ENCODE measurements at places on chromosomes 6 and 20.

GRCh38 chr6:101417900-101418299 is 24.4 kb downstream of the GRIK2 start:
- DNase-seq, result no peak

DNA sequence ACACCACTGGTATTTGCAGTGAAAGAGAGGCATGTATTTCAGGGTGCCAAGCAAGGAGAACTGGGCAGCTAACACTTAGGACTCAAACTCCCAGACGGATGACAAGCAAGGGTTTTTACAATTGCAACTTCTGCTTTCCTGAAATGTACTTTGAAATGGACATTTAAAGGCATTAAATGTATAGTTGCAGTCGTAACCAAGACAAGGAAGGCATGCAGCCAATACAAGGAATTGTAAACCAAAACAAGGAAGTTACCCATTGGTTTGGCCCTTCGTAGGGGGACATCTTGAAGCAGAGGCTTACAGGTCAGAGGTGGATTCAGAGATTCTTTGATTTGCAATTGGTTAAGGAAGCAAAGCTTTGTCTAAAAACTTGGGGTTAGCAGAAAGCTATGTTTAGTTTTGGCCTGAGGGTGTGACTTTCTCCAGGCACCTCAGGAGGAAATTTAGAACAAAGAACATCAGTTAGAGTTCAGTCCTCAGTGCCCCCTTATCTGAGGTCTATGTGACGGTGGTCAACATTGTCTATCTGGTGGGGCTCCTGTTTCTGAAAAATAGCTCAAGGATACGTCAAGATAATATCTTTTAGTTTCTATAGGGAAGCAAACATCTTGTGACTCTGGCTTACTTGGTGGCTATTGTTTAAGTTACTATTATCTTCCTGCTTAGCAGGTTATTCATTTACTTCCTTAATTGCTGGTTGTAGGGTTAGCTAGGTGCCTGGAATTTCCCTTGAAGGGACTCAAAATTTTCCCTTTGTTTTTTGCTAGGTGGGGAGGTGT is 266.0 kb downstream of the CD83 start:
- DNase-seq, result no peak

GRCh38 chr6:20800653-20801052 is 266.4 kb downstream of the CDKAL1 start:
- DNase-seq, result no peak

DNA sequence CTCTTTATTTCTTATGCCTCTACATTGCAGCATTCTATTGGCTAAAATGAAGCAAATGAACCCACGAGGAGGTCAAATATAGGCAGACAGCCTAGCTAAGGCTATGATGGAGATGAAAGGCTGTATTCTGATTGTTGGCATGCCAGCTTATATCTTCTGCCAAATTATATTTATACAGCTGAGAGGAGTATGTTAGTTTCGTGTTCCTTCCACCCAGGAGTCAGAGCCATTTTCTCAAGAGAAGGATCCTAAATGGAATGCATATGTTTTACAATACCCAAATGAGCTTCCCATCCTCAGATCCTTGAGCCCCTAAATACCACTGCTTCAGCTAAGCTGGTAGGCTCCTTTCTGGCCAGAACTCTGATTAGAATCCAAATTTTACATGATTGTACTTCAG is 178.4 kb upstream of the HDDC2 start:
- DNase-seq, result no peak

DNA sequence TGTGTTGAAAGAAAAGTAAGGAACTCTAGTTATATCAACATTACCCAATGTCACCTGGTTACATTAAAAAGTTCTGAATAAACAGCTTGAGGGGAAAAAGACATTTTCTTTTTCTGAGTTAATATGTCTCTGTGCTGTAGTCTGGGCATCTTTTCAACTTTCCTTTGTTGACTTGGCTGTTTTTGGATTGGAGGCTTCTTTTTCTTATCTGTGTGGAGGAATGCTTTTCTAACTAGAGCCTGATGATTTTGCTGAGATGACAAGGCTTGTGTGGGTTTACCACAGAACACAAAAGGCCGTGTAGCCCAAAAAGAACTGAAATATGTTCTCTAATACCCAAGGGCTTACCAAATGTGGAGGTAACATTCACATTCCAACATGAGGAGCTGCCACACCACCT is 161.8 kb downstream of the KCNQ5 start:
- DNase-seq, result no peak

GRCh38 chr6:106961801-106962200 is 12.7 kb downstream of the CD24 start:
- DNase-seq, result no peak

GRCh38 chr6:115750292-115750691 is 310.4 kb downstream of the FRK start:
- DNase-seq, result no peak

GRCh38 chr6:122760330-122760729 is 19.2 kb upstream of the FABP7 start:
- DNase-seq, result no peak

GRCh38 chr6:40962241-40962640 is 76.8 kb downstream of the UNC5CL start:
- no peak for DNase-seq

DNA sequence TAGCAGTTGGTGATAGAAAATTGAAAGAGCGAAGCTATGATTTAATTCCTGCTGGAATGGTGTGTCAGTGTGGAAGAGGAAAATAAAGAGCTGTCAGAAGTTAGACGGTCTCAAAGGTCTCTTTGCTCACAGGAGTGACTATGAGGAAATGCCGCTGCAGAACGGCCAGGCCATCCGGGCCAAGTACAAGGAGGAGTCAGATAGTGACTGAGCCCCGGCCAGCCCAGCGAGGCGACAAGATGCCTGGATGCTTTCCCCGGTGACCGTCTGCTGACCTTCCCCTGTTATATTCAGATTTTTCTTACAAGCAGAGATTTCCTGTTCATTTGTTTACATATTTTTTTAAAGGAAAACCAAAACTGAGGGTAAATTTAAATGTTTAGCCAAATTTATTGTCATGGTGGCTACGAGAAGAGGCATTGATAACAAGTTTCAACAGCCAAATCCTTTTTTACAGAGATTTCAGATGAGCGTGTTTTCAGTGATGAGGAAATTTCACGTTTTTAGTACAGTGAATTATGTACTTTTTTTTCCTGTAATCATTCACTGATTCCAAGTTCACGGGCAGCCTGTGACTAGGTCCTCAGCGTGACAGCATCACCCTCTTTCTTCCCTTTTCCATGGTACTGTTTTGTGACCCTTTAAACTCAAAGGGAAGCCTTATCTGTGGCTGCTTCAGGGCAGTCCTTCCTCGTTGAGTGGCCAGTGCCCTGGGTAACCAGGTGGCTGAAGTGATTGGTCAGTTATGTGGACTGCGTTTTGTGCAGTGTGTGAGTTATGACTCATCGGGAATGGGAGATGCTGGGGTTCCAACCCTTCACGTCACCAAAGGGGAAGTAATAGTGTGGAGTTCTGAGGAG is 12.6 kb downstream of the DYNLT1 start:
- no peak for DNase-seq

DNA sequence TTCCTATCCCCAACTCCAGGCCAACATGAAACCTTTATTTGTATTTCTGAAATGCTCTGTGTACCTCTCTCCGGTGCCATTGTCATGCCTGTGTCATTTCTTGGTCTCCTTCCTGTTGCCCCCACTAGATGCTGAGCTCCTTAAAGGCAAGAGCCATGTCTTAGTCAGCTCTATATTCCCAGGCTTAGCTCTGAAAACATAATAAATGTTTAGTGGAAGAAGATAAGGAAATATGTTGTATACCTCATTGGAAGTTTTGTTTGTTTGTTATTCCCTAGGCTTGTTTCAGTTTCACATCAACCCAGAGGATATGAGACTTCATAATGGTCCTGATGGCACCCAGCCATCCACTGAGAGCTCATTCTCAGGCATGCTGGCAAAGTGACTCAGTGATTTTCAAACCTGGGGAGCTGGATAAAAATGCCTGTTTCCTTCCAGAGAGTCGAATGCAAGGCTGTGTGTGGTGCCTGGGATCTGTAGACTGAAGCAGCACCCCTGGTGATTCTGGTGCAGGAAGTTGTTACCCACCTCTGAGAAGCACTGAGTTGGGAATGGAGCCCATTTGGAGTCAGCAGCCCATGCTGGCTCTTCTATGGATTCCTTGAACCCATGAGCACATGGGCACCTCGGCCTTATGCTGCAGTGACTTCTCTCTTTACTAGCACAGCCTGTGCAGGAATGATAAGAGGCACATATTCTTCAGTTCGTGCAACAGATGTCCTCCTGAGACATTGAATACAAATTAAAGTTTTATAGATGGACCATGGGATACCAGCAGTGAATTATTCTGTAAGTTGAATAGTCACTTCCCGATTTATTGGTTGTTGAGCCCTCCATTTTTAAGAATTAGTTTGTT is 205.2 kb downstream of the FARS2 start:
- DNase-seq, result no peak

DNA sequence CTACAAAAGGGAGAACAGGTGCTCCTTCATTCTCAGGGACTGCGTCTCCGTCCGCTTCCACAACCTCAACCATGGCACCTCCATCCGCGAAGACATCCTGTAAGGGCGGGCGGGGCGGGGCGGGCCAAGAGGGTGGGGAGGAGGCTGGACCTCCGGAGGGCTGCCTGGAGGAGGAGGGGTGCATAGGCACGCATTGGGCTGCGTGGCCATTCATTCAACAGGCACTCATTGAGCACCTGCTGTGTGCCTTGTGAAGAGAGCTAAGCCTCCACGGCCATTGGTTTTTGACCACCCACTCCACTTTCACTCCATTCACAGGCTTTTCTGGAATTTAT is 435 bp downstream of the ZSWIM3 start:
- no peak for DNase-seq
